ENCODE measurements at places on chromosomes 2 and 18.

DNA sequence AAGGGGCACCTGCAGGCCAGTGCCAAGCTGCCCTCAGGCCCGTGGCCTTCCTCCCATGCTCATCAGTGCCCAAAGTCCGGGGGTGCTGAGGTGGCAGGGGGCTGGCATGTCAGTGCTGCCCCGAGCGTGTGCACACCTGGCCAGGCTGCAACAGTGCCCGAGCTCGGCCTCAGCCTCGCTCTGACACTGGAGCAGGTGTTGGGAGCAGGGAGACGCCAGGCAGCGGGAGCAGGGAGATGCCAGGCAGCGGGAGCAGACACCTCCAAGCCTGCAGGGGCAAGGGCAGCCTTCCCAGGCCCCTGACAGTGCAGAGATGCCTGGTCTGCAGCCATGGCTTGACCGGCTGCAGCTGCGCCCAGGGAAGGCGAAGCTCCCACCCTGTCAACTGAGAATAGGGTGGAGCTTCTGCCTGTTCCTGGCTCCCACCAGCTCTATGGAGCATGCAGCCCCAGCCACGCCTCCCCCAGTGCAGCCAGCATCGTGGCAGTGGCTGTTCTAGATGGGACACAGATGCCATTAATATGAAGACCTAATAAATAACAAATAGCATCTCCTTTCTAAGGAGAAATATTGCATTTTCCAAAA is 82.4 kb downstream of the DTNB start:
- DNase-seq = no peak

DNA sequence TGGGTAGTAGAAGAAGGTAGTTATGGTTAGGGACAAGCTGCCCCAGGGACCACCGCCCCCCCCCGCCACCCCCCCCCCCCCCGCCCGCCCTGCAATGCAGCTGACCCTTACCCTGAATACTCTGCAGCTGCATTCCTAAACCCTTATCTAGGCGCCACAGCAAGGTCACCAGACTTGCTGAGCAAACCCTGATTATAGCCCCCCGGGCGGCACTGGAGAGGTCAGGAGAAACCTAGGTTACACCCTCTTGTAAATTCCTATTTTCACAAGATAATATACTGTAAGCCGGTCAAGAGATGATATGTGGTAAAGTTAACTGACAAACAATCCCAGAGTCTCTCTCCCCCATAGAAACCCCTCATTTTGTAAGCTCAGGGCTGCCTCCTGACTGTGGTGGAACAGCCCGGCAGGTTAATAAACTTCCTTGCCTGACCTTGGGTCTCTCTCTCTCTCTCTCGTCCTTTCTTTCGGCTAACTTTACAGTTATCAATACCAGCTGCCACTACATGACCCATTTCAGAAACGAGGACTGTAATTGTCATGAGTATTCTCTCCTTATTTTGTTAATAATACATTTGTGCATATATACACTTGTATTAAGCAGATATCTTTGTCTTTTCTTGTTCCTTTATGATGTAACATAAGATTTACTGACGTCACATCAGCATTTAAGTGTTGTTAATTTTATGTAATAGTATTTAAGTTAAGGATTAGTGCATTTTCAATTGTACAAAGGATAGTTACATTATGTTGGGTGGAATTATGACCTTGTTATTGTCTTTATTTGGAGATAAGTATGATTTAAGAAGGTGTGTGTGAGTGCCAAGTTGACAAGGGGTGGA is 22.8 kb upstream of the SMAD4 start:
- DNase-seq = no peak

DNA sequence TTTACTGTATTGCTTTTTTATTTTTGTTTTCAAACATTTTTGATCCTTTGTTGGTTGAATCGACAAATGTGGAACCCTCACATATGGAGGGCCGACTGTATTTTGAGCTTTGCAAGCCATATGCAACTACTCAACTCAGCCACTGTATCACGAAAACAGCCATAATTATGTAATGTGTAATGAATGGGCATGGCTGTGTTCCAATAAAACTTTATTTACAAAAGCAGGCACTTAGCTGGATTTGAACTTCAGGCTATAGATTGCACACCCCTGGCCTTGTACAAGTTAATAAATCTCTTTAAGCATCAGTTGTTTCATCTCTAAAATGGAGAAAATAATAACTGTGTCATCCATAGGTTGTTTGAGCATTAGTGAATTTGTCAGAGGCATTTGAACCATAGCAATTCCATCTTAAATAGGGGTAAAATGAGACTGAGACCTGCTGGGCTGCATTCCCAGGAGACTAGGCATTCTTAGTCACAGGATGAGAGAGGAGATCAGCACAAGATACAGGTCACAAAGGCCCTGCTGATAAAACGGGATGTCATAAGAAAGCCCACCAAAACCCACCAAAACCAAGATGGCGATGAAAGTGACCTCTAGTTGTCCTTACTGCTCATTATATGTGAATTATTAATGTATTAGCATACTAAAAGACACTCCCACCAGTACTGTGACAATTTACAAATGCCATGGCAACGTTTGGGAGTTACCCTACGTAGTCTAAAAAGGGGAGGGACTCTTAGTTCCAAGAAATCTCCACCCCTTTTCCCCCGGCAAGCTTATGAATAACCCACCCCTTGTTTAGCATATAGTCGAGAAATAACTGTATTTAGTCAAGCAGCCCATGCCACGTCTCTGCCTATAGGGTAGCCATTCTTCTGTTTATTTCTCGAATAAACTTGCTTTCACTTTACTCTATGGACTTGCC is 13.7 kb upstream of the LTBP1 start:
- DNase-seq = no peak

GRCh38 chr2:234753701-234754100 is 198.1 kb upstream of the SH3BP4 start:
- DNase-seq = no peak

- no peak for DNase-seq
Measured at GRCh38 chr2:133152801-133153200, 415.5 kb downstream of the NCKAP5 start.

- no peak for DNase-seq
Measured at GRCh38 chr2:239302083-239302807, 98.6 kb downstream of the HDAC4 start.

- DNase-seq = no peak
Measured at GRCh38 chr2:75676464-75676863, 29.9 kb downstream of the MRPL19 start.

Measured in ACHN (cell line).